ENCODE measurements at places on chromosomes 7 and 10.

- no peak for DNase-seq
Observed at GRCh38 chr10:34826857-34827766, 12.0 kb upstream of the PARD3 start.

DNA sequence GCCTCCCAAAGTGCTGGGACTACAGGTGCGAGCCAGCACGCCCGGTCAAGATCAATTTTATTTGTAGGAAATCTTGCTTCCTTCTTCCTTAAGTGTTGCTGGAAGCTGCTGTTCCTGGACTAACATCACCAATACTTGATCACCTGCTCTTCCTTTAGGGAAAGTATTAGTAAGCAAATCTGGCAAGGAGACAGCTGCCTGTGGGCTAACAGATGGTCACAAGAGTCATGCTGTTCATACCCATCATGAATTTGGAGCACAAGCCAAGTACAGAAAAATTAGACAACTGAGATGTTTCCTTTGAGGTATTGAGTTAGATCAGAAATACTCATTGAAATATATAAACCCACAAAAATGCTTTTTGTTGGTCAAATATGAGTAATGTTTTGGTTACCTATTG, 27.9 kb downstream of the BAIAP2L1 start:
- no peak for DNase-seq

DNA sequence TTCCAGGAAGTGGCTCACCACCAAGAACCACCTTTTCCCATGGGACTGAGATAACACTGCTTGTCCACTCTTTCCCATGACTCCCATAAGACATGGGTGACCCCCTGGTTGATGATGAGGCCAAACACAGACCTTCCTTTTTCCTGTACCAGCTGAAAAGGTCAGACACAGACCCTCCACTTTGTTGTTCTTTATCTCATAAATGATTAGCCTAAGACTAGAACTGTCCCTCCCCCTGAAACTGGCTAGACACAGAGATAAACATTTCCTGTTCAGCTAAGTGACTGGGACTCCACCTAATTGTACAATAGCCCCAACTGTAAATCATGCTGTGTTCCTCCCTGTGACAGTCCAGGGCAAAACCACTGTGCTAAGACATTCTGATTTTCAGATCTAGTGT, 8.2 kb upstream of the NRG3 start:
- DNase-seq, result no peak

- no peak for DNase-seq
Observed at GRCh38 chr10:43000021-43000411, 76.9 kb upstream of the RET start.

DNA sequence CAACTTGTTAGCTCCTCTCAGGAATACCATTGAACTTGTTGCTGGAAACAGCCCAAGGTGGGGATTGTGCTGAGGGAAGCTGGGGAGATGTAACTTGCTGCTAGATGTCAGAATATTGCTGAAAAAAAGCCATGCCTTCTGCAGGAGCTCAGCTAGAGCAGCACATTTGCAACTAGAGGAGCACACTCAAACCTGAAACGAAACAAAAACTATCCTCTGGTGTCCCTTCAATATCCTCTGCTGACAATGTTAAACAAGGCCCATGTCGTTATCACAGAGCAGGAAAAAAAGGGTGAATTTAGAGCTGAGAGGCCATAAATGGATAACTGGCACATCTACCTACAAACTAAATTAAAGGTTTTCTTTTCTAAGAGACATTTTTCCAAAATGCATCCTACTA, 53.7 kb upstream of the MACC1 start:
- no peak for DNase-seq

DNA sequence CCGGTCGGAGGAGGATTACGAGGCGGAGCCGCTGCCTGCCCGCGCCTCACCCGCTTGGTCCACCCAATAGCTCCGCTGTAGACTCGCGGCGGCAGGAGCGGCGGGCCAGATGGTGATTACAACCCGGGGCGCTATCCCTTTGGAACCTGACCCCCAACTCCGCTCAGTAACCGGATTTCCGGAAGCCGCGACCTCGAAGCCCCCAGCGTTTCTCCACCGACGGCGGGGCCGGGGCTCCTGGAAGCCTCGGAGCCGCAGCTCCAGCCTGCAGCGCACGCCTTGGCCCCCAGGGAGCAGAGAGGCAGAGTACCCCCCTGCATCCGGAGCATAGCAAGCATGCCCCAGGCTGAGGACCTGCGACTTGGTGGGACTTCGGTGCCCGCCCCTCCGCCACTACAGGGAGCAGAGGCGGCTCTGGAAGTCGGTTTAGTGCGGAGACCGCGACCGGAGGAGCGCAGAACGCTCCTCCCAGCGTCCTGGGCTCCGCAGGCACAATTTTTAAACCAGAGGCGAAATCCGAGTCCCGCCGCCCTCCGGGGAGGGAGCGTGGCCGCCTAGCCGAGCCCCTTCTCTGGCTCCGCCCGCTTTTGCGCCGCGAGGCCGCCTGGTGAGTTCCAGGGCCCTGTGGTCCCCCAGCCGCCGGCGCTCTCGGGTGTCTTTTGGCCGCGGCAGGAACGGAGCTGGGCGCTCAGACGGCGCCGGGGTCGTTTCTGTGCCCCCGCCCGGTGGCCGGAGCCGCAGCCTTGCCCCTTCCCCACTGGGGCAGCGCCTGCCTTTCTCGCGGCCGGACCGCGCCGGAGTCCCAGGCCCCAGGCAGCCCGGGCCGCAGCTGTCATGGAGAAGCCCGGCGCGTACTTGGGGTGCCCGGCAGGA, 28.2 kb upstream of the BMS1 start:
- peak; percentile 27 for DNase-seq

GRCh38 chr7:110929480-110930249, 161.3 kb upstream of the LRRN3 start:
- DNase-seq, result no peak

GRCh38 chr7:67731704-67732103, 735.1 kb downstream of the TYW1 start:
- no peak for DNase-seq

DNA sequence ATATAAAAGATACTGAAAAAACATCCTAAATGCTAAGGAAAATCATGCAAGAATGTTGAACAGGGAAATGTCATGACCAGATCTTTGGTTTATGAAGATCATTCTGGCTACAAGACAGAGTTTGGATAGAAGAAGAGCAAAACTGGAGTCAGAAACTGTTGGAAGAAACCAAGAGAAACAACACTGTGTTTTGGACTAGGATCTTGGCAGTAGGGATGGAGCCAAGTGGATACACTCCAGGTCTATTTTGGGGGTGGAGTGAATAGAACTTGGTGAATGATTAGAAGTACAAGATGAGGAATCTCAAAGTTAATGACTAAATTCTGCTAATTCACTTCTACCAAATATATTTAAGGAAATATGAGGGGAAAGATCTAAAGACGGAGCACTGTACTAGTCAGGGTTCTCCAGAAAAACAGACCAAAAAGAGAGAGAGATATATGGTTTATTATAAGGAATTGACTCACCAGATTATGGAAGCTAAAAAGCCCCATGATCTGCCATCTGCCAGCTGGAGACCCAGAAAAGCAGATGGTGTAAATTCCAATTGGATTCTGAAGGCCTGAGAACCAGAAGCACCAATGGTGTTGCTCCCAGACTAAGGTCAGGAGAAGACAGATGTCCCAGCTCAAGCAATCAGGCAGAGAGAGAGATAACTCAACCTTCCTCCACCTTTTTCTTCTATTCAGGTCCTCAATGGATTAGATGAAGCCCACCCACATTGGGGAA, 254.9 kb downstream of the TRIL start:
- no peak for DNase-seq

DNA sequence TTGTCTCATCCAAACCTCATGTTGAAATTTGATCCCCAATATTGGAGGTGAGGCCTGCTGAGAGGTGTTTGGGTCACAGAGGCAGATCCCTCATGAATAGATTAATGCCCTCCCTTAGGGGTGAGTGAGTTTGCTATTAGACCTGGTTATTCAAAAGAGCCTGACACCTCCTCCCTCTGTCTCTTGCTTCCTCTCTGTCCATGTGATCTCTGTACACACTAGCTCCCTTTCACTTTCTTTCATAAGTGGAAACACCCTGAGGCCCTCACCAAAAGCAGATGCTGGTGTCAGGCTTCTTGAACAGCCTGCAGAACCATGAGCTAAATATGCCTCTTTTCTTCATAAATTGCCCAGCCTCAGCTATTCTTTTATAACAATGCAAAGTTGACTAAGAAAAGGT, 447.1 kb downstream of the MDFIC start:
- DNase-seq, result no peak
